ENCODE measurements at places on chromosomes 12 and 14.

- no peak for DNase-seq
These were observed 39.5 kb downstream of the PRMT8 start for GRCh38 chr12:3530548-3530947.

GRCh38 chr12:103908877-103909276, 21.3 kb upstream of the HSP90B1 start:
- DNase-seq = no peak

DNA sequence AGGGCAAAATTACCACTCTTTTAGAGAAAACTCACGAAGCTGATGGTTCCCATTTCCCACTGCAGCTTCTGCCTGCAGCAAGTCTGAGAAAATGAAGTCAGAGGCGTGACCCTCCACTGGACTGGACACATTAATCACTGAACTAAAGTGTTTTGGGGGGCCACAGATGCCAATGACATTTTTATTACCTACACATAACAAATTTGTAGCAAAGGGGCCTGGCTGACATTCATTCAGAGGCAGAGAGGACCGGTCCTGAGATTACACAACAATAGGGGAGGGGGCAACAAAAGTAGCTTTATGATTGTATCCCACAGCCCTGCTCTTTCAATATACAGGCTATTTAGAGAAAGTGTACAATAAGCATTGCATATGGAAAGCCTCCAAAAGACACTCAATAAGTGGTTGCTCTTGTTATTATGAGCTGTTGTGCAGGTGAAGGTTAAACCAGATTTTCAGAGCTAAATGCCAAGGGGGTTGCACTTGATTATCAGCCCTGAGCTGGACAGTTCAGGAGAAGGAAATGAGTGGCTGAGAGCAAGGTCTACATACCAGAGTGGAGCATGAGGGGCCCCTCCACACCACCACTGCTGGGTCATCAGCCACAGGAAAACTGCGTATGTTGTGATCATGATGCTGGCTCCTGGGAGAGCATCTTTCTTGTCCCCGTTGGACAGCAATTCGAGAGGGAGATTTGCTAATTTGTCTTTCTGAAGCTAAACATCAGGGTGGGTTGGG, 41.5 kb upstream of the CCDC60 start:
- no peak for DNase-seq

- DNase-seq = no peak
These were observed 92.2 kb downstream of the FLRT2 start for GRCh38 chr14:85622106-85622505.

DNA sequence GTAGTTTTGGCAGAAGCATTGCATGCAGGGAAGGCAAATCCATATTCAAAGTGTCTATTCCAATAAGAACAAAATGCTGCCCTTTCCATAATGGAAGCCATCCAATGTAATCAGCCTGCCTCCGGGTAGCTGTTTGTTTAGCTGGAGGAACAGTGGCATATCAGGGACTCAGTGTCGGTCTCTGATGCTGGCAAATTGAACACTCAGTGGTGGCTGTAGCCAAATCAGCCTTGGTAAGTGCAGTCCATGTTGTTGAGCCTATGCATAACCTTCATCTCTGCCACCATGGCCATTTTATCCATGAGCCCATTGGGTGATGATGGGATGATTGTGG, 147.8 kb upstream of the MAX start:
- no peak for DNase-seq

GRCh38 chr12:53999559-54000115, 324 bp upstream of the HOXC9 start:
- peak; percentile 83 for DNase-seq

- DNase-seq = no peak
These were observed 3.9 kb downstream of the RABGGTA start for GRCh38 chr14:24267516-24267915.

GRCh38 chr14:64416348-64416932, 28.3 kb downstream of the MTHFD1 start:
- no peak for DNase-seq

All from muscle of back (tissue), 13 donors.